A673 (cell line): ENCODE measurements at places on chromosomes 4 and X. TPM values are rescaled to one million over a fixed set of nuclear protein-coding genes. Genes with fewer than 3 reads are reported as not detected.

- DNase-seq: no peak
Measured at GRCh38 chrX:69014200-69014599, 151.1 kb downstream of the PJA1 start.

DNA sequence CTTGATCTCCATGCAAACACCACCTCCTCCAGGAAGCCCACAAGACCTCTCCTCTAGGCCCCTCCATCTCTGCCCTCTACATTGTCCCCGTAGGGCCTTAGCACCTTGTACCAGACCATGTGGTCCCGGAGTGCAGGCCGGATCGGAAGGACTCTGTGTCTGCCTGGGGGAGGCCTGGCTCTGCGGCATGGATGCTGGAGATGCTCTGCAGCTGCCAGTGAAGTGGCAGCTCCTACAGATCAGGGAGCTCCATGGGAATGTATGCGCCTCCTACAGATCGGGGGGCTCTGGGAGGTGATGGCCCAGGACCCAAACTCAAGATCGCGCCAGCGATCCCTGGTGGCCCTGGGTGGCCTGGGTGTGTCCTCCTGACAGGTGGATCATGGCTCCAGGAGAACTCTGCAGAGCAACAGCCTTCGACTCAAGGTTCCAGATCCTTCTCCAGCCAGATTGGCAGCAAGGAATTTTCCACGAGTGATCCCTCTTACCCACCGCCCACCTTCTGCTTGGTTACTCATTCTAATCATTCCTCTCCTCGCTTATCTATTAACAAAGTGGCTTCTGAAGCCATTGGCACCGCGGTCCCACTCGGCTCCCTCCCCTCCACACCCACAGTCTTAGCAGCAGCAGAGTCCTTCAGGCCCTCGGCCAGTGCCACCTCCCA, 67.3 kb downstream of the ADRA2C start:
- no peak for DNase-seq

DNA sequence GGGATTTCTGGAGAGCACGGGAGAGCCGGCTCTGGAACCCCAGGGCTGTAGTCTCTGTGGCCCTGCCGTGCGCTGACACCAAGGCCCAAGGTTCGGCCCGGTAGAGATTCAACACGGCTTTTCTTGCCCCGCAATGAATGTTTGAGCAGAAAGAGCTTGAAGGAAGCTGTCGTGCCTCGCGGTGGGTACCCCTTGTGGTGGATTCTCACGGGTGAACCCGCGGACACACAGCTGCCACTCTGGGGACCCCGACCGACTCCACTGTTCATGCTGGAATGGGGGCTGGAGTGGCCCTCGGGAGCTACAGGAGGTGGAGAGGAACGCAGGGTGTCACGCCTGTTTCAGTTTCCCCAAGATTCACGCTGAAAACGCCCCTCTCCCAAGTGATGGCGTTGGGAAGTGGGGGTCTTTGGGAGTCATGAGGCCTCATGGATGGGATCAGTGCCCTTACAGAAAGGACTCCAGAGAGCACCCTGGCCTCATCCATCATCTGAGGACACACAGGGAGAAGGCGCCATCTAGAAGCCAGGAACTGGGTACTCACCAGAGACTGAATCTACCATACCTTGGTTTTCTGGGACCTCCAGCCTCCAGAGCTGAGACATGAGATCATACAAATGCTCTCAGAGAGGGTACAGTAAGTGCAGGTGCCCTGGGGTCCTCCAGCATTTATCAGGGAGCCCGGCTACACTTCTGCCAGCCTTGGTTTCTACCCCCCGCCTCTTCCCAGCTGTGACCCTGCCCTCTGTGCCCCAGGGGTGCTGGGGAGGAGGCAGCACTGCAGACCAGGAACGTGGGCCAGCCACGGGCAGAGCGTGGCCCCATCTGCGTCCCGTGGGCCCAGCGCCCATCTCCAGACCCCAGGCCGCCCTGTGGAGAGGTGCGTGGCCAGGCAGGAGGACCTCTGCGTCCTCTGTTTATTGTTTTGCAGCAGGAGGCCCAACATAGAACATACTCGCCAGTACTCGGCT, 6.4 kb downstream of the SLC25A6 start:
- no peak for DNase-seq

The DGKK gene
- 9.6 and 10.8 TPM in 2 replicates for total RNA-seq

The ATP8A1 gene
- 0.28 and 0.90 TPM in 2 replicates for total RNA-seq

The MAGEA2 gene
- not detected in 2 replicates for total RNA-seq

The DCAF8L2 gene
- not detected in 2 replicates for total RNA-seq

The RBMX gene
- 422 and 432 TPM in 2 replicates for total RNA-seq

The GLRB gene
- 5.1 and 5.8 TPM in 2 replicates for total RNA-seq
